ENCODE measurements at places on chromosomes 2 and 18.

DNA sequence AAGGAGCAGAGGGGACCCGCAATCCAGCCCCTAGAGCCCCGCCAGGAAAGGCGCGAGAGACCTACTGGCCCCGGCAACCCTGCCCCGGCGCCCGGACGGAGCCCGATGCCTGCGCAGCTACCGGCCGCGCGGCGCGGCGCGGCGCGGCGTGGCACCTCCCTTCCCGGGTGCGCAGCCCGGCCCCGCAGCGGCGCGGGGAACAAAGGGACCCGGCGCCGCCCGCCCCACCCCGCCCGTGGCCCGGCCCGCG is 307 bp downstream of the CDH2 start:
- no peak for DNase-seq

DNA sequence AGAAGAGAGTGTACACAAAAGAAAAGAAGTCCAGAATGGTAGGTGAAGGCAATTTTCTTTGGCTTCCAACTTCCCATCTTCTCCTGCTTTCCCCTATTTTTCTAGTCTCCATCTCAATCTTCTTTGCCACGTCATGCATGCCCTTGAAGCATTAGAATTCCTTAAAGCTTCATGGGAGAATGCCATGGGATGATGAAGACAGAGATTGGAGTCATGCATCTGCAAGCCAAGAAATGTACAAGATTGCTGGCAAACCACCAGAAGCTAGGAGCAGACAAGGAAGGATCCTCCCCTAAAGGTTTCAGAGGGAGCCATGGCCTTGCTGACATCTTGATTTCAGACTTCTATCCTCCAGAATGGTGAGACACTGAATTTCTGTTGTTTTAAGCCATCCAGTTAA is 305.9 kb downstream of the HRH4 start:
- DNase-seq, result no peak

- no peak for DNase-seq
These were observed 196.4 kb downstream of the ARL4C start for GRCh38 chr2:234300391-234300925.

DNA sequence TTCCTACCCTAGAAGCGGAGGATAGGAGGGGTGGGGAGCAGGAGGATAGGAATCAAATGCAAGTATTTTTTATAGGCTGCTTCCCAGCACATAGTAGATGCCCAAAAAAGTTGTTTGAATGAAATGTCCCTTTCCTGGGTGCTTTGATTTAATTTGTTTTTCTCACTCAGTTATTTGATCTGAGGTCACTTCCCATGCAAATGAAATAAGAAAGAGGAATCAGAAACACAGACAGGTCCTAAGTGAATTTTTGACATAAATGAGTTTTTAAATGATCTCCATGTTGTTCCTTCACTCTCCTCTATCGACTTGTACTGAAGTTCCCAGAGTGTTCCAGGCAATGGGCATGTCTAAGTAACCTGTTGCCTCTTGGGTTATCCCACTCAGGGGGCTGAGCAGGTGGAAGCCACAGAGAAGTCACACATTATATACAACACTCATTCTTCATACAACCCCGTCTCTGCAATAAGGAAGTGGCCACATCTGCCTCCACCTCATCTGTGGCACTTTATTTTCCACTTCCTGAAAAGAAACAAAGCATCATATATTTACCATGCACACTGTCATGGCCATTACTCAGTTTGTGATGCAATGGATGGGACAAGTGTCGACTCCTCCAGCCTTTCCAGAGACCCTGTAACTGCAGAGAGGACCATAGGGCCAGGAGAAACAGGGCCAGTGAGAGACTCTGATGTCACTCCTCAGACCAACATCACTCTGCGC is 81.9 kb upstream of the ZNF397 start:
- no peak for DNase-seq

- DNase-seq, result no peak
These were observed 348.7 kb upstream of the CDH20 start for GRCh38 chr18:60984510-60984909.

GRCh38 chr2:61951881-61952280 is 46.4 kb downstream of the COMMD1 start:
- DNase-seq, result no peak

GRCh38 chr2:197300139-197300538 is 10.4 kb downstream of the ANKRD44 start:
- no peak for DNase-seq

DNA sequence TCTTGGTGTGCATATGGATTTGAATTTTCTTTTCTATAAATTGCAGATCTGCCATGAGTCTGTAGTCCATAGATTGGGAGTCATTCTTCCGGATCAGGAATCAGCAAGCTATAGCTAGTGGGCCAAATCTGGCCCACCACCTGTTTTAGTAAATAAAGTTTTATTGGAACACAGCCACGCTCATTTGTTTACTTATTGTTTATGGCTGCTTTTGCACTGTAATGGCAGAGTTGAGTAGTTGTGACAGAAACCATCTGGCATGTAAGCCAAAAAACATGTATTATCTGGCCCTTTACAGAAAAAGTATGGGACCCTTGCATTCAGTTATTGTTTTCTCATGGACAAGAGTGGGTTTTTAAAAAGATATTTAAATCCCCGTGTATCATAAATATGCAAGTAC is 191.2 kb downstream of the LRRTM1 start:
- DNase-seq, result no peak

DNA sequence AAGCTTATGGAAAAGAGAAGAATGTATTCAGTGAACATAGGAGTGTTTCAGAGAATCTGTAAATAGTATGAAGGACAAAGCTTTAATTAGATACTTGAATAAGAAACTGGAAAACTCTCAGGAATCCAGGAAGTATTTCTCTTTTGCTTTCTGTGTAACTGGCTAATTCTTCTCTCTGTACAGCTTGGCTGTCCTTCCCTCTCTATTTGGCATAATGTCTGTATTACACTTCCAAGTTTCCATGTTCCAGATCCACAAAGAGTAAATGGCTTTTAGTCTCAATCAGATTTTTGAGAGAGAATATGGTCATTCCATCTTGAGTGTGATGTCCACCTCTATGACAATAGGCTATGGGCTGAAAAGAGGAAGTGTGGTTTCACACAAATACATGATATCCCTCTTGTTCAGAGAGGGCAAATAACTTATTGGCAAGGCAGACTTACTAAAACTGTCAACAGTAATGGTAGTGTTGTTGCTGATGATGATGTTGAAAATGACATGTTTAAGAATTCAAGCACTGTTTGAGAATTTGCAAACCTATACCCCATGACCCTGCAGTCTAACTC is 129.2 kb upstream of the ERBB4 start:
- DNase-seq, result no peak

DNA sequence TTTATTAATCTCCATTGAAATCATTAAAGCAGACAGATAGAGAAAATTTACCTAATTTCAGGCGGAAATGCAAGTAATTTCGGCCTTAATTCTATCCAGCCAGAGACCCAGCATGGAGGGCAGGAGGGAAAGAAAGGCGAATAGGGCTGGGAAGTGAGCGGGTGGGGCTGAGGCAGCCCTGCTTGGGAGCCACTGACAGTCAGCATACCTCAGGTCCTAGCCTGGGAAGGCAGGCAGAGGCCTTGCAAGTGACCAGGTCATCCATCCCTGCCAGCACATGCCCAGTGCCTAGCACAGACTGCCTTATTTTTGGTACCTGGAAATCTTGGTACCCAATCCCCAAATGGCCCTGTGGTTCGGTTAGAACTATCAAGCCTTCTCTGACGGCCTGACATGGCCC is 1.5 kb downstream of the GDF7 start:
- no peak for DNase-seq

- no peak for DNase-seq
These were observed 203.6 kb downstream of the L3MBTL4 start for GRCh38 chr18:6211174-6211504.

DNA sequence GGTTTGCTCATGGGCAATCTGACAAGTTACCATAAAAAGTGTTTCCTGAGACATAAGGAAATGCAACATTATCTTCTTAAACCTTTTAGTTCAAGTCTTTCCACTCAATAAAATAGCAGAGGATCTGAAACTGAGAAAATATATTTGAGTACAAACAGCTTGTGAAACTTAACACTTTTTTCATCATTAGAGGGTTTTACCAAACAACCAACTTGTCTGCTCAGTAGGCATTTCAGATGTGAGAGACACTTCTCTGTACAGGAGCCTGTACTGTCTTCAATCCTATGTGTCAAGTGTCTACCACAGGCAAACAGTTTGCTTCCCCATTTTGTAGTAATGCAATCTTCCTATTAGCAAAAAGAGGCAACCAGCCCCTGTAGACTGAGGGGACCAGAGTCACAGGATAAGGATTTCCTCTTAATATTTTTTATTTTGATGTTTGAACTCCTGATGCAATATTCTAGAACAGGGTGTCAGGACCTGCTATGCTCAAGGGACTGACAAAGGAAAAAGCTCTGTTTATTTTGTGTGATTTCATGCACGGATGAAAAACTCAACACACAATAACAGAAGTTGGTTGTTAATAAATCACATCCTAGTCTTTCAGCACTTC is 159.1 kb upstream of the LHCGR start:
- no peak for DNase-seq

DNA sequence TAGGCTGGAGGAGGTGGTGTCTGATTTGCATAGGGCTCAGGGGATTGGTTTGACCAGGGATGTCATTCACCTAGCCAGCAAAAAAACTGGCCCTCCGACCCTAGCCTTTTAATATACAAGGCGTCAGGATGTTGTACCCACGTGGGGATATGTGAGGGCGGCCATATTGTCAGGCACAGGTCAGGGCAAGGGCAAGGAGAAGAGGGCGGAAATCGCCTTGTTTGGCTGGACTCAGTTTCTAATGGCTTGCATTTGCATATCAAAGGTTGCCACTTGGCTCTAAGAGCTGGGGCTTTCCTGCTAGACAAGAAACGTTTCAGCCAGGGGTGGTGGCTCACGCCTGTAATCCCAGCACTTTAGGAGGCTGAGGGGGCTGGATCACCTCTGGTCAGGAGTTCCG is 24.9 kb upstream of the PDCL3 start:
- DNase-seq, result no peak

DNA sequence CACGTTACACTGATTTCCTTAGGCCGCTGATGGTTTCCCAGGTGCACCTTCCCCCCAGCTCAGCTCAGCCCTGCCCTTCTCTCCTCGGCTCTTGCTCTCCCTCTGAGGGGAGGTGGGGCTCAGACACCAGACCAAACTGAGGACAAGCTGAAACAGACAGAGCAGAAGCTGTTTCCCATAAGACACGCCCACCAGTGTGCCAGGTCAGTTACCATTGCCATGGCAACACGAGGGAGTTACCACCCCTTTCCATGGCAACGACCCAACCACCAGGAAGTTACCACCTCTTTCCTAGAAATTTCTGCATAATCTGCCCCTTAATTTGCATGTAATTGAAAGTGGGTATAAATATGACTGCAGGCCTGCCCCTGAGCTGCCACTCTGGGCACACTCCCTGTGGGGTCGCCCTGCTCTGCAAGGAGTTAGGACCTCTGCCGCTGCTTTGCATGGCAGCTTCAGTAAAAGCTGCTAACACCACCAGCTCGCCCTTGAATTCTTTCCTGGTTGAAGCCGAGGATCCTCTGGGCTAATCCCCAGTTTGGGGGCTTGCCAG is 120.9 kb upstream of the SMIM21 start:
- DNase-seq, result no peak

- DNase-seq, result no peak
These were observed 98.5 kb downstream of the MRPS9 start for GRCh38 chr2:105136394-105136793.

DNA sequence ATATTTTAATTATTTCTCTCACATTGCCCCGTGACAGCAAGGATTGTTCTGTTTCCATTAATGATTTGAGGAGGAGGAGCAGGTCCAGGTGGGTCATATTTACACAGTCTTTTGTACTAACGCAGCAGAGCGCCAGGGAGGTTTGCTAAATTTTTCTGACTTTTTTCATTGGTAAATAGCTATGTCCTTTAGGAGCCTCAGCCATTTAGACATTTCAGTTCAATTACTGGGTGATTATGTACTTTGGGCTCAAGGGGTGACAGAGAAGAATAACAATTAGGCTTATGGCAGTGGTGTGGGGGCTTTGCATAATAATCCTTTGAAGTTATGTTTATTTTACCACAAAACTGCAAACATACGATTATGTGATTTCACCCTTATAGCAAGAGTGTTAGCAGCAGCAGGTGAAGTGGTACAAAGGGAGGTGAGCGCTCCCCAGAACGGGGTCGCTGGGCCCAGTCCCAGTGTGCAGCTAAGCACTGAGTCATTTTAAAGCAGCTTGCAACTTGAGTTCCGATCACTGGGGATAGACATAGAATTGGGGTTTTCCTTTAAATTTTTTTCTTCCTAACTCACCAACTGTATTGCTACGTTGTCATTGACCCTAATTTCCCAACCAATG is 80.3 kb downstream of the TSHZ1 start:
- DNase-seq, result no peak

DNA sequence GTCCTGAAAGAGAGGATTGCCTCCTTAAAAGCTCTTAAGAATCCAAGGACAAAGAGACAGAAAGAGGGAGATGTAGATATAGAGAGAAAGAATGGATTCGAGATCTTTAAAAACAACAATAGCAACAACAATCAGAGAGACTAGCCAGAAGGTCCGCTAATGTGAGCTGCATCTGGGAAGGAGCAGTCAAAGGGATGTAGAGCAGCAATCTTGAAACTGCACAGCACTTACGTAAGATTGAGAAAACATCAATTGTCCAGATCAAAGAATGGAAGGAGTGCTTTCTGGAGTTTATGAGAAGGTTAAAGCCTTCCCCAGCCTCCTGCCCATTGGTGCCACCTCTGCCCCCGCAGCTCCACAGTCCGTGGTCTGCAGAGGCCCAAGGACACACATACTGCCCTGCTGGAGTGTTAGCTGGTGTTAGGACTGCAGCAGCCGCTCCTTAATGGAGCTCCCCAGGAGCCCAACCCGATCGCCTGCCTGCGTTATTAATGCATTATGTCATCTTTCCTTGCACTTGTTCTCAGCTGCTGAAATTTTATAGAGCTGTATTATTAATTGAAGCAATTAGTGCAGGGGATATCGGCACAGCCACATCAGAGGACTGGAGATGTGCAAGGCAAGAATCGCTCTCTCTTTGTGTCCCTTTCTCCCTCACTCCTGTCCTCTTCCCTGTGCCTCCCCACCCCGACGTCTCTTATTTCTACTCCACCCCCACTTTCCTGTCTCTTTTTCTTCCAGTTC is 94.2 kb upstream of the STPG4 start:
- DNase-seq, result no peak

GRCh38 chr18:37481072-37481471 is 84.5 kb downstream of the CELF4 start:
- DNase-seq, result no peak

DNA sequence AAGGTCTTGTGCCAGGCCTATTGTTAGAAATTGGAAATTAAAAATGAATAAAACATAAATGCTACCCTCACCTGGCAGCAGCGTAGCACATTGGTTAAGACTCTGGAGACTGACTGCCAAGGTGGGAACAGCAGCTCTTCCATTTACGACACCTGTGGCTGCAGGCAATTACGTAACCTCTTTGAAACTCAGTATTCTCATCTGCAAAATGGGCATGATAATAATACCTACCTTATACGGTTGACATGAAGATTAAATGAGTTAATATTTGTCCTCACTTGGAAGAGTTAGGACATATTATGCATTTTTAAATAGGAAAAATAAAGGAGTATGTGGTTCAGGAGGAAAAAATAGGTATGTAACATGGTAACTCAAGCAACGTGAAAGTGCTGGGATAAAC is 279.3 kb upstream of the NCKAP5 start:
- DNase-seq, result no peak

GRCh38 chr2:19669126-19669525 is 232.7 kb downstream of the TTC32 start:
- no peak for DNase-seq

Measured in stimulated activated naive CD4-positive, alpha-beta T cell treated with Interleukin-2 at 50 U/mL for 16 hours (primary cell).